ENCODE measurements at places on chromosomes 1 and 21.

GRCh38 chr1:173330149-173330951, 123.2 kb upstream of the TNFSF4 start:
- peak; percentile 48 for DNase-seq

DNA sequence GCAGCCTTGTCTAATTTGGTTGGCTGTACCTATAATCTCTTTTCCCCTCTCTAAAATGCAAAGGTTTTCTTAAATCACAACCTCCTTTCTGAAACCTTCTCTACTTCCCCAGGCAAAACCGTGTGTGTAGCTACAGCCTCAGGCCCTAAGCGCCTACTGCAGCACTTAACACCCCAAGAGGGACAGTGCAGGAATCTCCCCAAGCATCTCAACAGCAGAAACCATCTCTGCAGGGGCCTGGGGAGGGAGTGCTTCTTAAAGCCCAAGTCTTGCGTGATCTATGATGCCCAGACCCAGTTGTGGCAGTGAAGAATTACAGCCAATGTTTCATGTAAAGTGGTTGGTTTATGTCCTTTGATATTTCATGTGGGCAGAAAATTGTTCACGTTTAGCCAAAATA, 159.3 kb downstream of the DSCAM start:
- no peak for DNase-seq

- no peak for DNase-seq
Observed at GRCh38 chr1:209815931-209816341, 10.0 kb upstream of the IRF6 start.

DNA sequence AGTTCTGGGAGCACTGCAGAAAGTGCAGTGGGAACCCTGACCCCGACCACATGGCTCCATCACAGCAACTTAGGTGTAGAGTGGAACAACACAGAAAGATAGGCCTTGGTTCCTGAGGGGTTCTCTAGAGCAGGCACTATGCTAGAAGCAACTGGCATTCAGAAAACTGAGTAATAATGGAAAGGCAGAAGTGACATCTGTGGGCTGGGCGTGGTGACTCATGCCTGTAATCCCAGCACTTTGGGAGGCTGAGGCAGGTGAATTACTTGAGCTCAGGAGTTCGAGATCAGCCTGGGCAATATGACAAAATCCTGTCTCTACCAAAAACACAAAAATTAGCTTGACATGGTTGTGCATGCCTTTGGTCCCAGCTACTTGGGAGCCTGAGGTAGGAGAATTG, 5.3 kb downstream of the MRPS15 start:
- peak; percentile 39 for DNase-seq
